ENCODE measurements at places on chromosomes 3 and 15. TPM values are rescaled to one million over a fixed set of nuclear protein-coding genes. Genes with fewer than 3 reads are reported as not detected.

GRCh38 chr15:101495334-101496197 lies 6.1 kb upstream of the PCSK6 start:
- DNase-seq: no peak

- DNase-seq: no peak
Observed at GRCh38 chr3:52456169-52456799, 880 bp downstream of the NISCH start.

Gene CSTA
- polyA plus RNA-seq: 0.64 TPM

GRCh38 chr15:38085114-38085513 lies 150.7 kb downstream of the TMCO5A start:
- DNase-seq: no peak

DNA sequence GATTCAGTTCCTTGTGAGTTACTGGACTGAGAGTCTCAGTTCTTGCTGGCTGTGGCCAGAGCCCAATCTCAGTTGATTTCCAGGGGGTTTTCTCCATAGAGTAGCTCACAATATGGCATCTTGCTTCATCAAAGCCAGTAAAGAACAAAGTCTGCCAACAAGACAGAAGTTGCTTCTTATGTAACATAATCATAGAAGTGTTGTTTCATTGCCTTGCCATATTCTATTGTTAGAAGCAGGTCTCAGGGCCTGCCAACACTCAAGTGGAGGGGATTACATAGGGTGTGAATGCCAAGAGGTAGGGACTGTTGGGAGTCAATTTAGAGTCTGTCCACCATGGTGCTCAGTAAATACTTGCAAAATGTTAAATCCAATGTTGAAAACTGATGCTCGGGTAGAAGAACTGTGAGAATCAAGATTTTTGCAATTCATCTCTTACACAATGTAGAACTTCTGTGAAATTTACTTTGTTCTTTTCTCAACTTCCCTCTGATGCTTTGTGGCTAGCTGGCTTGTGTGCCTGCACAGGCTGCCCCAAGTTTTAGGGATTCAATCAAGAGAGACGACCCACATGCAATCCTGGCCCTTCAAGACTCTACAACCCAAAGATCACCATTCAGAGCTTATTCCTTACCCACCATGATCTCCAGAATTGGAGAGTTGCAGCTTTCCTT lies 13.3 kb upstream of the PXYLP1 start:
- no peak for DNase-seq

DNA sequence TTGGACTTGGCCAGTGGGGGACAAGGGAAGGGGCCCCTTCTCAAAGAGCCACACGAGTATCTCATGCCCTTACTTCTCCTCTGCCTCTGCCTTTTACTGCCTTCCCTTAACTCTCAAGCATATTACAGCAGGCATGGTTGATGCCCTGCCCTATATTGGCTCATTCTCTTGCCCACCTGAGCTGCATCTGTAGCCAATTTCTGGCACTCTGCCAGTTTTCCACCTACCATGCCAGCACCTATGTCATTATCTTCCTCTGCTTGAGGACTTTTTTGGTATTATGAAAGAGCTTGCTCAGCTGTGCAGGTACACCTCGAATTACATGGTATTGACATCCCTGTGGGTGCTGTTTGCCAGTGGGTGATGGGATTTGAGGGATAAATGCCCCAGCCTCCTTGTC lies 181.8 kb downstream of the OXSM start:
- DNase-seq: no peak

GRCh38 chr15:56760186-56760585 lies 26.9 kb upstream of the ZNF280D start:
- no peak for DNase-seq

Gene TIGIT
- not detected for polyA plus RNA-seq

GRCh38 chr15:56763141-56763895 lies 30.0 kb upstream of the ZNF280D start:
- no peak for DNase-seq

DNA sequence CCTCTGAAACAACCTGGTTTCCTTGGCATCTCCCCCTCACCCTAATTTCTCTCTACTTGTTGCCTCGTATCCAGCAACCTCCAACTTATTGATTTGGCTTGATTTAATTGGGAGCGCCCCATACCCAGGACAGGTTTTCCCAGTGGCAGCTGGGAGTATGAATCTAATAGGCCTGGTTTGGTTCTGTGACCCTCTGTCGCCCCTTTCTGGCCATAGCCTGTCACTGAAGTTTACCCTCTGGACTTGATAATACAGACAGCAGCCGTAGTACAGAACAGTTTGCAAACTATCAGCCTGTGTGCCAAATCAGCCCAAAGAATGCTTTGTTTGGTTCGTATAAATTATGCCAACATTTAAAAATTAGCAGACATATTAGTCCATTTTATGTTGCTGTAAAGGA lies 525.1 kb upstream of the GOLIM4 start:
- DNase-seq: peak; percentile 23

DNA sequence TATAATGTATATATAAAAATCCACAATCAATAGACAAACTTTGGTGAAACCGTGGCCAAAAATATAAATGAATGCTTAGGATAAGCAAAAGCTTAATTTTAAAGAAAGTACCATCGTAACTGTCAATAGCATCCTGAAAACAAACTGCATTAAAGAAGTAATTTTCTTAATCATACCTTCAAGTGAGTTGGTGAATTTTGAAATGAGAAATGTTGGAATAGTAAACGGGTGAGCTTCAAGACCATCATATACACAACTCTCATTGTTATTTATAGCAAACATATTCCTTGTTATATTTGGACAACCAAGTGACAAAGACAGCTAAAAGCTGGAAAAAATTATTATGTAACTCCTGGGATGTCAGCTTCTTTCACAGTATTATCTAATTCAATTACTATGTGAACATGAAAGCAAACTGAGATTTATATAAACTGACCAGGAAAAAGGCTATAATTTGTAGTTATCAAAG lies 3.7 kb downstream of the DAZL start:
- no peak for DNase-seq

Gene MYEF2
- 94.0 TPM for polyA plus RNA-seq

Gene PLSCR4
- 18.3 TPM for polyA plus RNA-seq

Gene KNG1
- polyA plus RNA-seq: 109 TPM

DNA sequence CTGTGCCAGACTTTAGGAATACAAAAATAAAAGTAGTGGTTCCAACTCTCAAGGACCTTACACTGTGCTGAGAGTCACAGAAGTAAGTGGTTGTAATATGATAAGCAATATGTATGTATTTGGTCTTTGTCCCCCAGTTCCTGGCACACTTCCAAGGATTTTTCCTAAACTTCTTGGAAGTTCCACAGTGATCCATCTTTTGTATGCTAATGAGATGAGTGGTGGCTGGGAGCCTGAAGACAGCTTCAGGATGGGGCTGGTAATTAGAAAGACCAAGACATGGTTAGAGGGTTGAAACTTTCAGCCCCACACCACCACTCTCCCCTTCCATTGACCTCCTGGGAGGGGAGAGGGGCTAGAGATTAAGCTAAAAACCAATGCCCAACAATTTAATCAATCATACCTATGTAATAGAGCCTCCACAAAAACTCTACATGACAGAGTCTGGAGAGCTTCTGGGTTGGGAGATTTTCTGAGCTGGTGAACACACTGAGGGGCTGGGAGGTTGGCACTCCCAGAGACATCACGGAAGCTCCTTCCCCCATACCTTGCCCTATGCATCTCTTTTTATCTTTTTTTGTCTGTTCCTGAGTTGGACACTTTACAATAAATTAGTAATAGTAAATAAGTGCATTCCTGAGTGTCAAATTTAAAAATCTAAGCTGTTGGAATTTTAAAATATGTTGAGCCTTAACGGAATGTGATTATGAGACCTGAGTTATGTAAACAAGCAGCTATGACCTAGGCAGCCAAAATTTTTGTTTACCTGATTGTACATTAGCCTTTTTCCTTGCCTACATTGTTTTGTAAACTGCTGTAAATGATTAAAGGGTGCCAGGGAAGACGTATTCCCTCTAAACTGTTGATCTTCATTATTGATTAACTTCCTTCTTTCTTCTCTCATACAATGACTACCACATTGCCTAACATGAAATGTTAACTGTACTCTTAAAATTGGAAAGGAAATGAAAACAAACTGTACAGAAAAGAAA lies 24.3 kb downstream of the CD200R1L start:
- no peak for DNase-seq

Gene RTP4
- polyA plus RNA-seq: 0.48 TPM

Gene NPHP3
- polyA plus RNA-seq: 34.2 TPM

- no peak for DNase-seq
Observed at GRCh38 chr3:124246949-124247348, 255.0 kb upstream of the ROPN1 start.
